Thoracic aorta (tissue), 2 donors: ENCODE measurements at places on chromosomes 2 and 18. TPM values are rescaled to one million over a fixed set of nuclear protein-coding genes. Genes with fewer than 3 reads are reported as not detected.

GAREM1 gene
- total RNA-seq, result 12.0 TPM

KIAA2012 gene
- total RNA-seq, result not detected

ABCB11 gene
- not detected for total RNA-seq

DNA sequence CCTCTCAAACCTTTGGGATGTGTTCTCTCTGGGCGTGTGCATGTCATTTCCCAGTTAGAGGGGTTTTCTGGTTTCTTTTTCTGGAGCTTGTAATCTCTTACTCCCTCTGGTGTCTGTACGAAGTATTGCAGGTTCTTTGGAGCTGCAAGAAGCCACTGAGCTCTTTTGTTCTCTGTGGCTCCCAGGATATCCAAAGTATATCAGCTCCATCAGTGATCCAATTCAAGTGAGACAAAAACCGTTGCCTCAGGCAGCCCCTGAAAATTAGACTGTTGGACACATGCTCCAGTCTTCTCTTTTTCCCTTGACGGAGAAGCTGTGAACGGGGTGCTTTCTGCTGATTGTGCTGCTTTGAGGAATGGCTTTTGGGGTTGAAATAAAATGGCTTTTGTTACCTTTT is 59.0 kb upstream of the LDLRAD4 start:
- no peak overlapping the region for H3K4me3 ChIP-seq
- H3K4me1 ChIP-seq, result no peaks in the 10 kb centered on the region
- DNase-seq, result no peak
- no peak overlapping the region for H3K27ac ChIP-seq
- no peaks in the 10 kb centered on the region for H3K36me3 ChIP-seq
- no peaks in the 10 kb centered on the region for H3K27me3 ChIP-seq

GRCh38 chr2:36287363-36288275 is 68.0 kb upstream of the CRIM1 start:
- H3K27me3 ChIP-seq, result no peaks in the 10 kb centered on the region
- H3K27ac ChIP-seq, result no peak overlapping the region
- H3K4me1 ChIP-seq, result no peaks in the 10 kb centered on the region
- DNase-seq, result no peak
- no peaks in the 10 kb centered on the region for H3K36me3 ChIP-seq

DNA sequence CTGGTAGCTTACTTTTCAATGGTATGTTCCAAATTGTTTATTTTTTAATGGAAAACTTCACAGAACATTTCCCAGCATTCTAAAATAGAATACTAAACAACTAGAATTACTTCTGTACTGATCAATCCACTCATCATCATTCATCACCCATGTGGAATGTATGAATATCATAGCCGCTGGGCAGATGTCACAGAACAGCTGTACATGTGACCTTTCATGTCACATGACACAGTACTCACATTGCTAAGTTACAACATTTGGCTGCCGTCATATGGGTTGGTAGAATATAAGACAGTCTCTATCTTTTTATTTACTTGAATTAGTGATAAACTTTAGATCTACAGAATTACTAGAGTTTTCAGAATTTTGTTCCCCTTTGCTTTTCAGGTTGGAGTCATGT is 387.6 kb downstream of the ZEB2 start:
- H3K27ac ChIP-seq, result no peak overlapping the region
- no peak for DNase-seq
- H3K4me1 ChIP-seq, result no peaks in the 10 kb centered on the region
- H3K27me3 ChIP-seq, result no peaks in the 10 kb centered on the region

DNA sequence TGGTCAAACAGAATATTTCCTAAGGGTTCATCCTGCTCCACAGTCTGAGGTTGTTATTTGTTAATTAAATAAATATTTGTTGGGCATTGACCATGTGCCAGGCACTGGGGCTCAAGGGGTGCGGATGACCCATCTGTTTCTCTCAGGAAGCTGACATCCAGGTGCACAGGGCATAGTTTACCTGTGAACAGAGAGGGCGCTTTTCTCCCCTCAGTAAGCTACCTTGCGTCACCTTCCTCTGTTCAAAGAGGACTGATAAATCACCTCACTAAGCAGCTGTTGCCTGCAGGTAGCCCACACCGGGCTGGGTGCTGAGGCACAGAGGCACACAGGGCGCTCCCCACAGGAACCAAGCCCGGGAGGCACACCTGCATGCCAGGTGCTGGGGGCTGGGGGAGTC is 41.6 kb downstream of the SH3RF3 start:
- peak overlapping the region; percentile 90 for H3K27ac ChIP-seq
- no peaks in the 10 kb centered on the region for H3K27me3 ChIP-seq
- H3K36me3 ChIP-seq, result no peaks in the 10 kb centered on the region
- no peak overlapping the region for H3K4me3 ChIP-seq

- no peaks in the 10 kb centered on the region for H3K27me3 ChIP-seq
- no peaks in the 10 kb centered on the region for H3K36me3 ChIP-seq
- no peak overlapping the region for H3K27ac ChIP-seq
- no peak for DNase-seq
- H3K4me1 ChIP-seq, result no peaks in the 10 kb centered on the region
These were observed 79.8 kb downstream of the CCDC150 start for GRCh38 chr2:196719110-196719872.

GRCh38 chr2:164595031-164595430 is 26.3 kb downstream of the GRB14 start:
- no peak overlapping the region for H3K27ac ChIP-seq
- H3K36me3 ChIP-seq, result no peaks in the 10 kb centered on the region
- H3K4me3 ChIP-seq, result no peak overlapping the region
- peaks cover 9% of the 10 kb centered on the region for H3K4me1 ChIP-seq
- DNase-seq, result no peak
- H3K27me3 ChIP-seq, result no peaks in the 10 kb centered on the region

- H3K27ac ChIP-seq, result no peak overlapping the region
- no peaks in the 10 kb centered on the region for H3K27me3 ChIP-seq
- H3K4me3 ChIP-seq, result no peak overlapping the region
- H3K4me1 ChIP-seq, result peaks cover 9% of the 10 kb centered on the region
These were observed 14.1 kb upstream of the RPL31 start for GRCh38 chr2:100987974-100988373.

DNA sequence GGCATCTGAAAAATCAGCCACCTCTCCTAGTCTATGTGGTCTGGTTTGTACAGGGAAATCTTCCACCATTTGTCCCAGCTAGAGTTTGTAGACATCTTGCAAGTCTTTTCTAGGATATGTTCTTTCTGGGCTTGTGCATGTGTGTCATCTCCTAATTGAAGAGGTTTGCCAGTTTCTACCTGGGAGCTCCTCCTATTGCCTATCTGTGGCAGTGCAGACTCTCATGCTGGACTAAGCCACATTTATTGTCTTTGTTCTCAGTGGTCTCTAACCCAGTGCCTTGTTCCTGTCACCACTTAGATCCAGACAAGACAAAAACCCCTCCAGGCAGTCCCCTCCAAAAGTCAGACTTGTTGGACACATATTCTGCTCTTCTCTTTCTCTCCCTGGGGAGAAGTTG is 72.0 kb upstream of the MRPS9 start:
- DNase-seq, result no peak
- no peaks in the 10 kb centered on the region for H3K4me1 ChIP-seq
- no peak overlapping the region for H3K27ac ChIP-seq
- no peaks in the 10 kb centered on the region for H3K36me3 ChIP-seq
- no peak overlapping the region for H3K4me3 ChIP-seq

DNA sequence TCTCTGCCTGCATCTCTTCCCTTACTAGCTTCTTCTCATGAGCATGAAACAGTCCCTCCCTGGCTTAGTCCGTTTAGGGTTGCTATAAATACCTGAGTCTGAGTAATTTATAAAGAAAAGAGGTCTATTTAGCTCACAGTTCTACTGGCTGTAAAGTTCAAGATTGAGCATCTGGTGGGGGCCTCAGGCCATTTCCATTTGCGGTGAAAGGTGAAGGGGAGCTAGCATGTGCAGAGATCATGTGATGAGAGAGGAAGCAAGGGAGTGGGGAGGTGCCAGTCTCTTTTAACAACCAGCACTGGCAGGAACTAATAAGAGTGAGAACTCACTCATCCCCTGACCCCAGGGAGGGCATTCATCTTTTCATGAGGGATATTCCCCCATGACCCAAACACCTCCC is 26.8 kb downstream of the RHBDD1 start:
- DNase-seq, result no peak
- no peak overlapping the region for H3K27ac ChIP-seq
- peaks cover 9% of the 10 kb centered on the region for H3K36me3 ChIP-seq
- no peak overlapping the region for H3K4me3 ChIP-seq

DNA sequence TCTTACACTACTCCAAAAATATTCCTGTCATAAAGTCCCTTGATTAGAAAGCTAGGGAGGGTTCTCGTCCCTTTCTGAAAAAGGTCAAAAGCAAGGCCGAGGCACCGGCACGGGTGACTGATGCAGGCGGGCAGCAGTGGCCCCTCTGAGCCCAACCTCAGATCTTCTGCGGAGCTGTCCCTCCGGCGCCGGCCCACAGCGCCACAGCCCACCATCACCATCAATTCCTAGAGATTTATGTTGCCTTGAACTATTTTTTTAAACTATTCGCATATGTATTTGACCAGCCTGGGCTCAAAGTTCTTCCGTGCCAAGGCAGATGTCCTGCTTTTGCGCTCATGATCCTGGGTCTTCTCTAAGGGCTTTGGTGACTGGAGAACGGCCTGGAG is 26.8 kb downstream of the PRELID3A start:
- H3K36me3 ChIP-seq, result peaks cover 19% of the 10 kb centered on the region
- no peak overlapping the region for H3K4me3 ChIP-seq
- H3K27ac ChIP-seq, result no peak overlapping the region
- H3K4me1 ChIP-seq, result no peaks in the 10 kb centered on the region
- H3K27me3 ChIP-seq, result no peaks in the 10 kb centered on the region
- DNase-seq, result no peak

DNA sequence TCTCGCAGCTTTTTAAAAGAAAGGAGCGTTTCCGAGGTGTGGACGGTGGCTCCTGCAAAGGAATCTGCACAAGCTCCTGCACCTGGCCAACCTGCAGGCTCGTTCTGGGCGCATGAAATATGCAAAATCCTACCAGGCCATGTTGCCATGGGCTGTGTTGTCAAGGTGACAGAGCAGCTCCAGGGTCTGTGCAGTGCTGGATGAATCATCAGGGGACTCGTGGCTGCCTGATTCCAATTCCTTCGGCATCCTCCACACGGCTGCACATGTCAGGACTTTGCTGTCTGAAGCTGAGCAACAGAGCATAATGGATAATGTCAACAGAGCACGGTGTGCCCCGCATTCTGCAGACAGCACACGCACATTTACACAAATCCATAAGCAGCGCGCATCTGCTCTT is 120.5 kb downstream of the EIPR1 start:
- no peaks in the 10 kb centered on the region for H3K4me1 ChIP-seq
- H3K27ac ChIP-seq, result no peak overlapping the region
- H3K4me3 ChIP-seq, result no peak overlapping the region
- H3K36me3 ChIP-seq, result no peaks in the 10 kb centered on the region

DNA sequence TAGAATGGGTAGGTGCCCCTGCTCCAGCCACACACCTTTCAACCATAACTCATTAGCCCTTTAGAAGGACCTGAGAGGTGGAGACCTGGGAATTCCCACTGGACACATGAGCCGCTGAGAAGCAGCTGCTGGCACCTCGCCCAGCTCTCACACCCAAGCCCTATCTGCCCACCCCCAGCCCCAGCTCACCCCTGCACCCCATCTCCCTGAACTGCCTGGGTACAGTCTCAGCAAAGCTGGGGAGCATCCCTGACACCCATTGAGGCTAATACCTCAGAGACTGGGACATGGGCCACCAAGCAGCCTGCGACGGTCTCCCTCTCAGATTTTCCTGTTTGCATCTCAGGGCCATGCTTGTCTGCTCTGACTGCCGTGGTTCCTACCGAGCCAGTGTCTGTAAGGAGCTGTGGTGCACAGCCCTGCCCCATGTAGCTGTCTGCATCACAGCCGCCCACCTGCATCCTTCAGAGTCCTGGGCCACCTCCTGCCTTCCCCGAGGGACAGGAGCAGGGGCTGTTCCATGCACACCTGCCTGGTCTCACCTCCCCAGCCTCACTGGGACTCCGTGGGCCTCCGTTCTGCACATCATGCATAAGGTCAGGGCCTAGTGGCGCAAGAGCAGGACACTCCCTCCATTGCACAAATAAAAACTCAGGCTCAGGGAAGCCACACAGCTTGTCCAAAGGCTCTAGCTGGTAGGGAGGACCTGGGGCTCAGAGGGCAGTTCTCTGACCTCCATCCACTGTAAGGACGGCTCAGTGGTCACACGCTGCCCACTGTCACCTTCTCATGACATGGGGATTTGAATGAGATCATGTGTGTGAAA is 90.0 kb downstream of the SEPTIN10 start:
- H3K4me3 ChIP-seq, result no peak overlapping the region
- no peaks in the 10 kb centered on the region for H3K36me3 ChIP-seq
- DNase-seq, result no peak
- H3K27me3 ChIP-seq, result no peaks in the 10 kb centered on the region
- H3K27ac ChIP-seq, result no peak overlapping the region
- H3K4me1 ChIP-seq, result no peaks in the 10 kb centered on the region
